ENCODE measurements at places on chromosomes 7 and 10.

DNA sequence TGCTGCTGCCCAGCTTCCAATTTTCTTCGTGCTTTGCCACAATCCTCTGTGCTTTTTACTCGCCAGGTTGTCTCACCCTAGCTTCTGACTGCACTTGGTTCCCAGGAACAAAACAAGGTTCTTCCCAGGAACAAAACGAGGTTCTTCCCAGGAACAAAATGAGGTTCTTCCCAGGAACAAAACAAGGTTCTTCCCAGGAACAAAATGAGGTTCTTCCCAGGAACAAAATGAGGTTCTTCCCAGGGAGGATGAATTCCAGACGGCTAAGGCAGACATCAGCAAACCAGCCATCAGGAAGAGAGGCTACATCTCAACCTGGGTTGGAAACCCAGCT is 41.9 kb downstream of the TNS3 start:
- no peak for DNase-seq

DNA sequence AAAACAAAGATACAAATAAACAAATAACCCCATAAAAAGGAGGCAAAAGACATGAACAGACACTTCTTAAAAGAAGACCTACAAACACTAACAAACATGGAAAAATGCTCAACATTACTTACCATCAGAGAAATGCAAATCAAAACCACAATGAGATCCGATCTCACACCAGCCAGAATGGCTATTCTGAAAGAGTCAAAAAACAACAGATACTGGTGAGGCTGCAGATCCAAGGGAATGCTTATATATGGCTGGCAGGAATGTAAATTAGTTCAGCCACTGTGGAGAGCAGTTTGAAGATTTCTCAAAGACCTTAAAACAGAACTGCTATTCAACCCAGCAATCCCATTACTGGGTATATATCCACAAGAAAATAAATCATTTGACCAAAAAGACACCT is 80.4 kb upstream of the NRP1 start:
- DNase-seq: no peak

GRCh38 chr7:132376361-132377013 is 199.8 kb downstream of the PLXNA4 start:
- no peak for DNase-seq

- DNase-seq: no peak
These were observed 223.4 kb downstream of the MGMT start for GRCh38 chr10:129690248-129691070.

GRCh38 chr7:51062222-51062987 is 254.2 kb downstream of the COBL start:
- DNase-seq: no peak

- DNase-seq: no peak
These were observed 783.2 kb upstream of the LRRN3 start for GRCh38 chr7:110307776-110308175.

DNA sequence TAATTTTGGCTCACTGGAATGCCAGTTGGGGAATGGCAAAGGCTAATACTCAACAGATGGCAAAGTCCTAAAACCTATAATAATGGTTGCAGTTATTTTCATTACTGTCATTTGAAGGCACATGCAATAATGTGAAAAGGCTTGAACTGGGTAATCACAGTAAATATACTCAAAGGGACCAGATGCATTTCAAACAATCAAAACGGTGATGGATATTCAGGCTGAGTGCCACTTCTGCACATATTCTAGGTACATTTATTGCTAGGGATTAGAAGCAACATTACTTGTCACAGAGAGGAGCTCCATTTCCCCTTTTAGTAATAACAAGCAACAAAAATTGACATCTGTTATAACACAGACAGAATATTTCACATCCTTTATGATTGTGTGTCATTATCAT is 171.8 kb downstream of the NXPH1 start:
- no peak for DNase-seq

Data from T-helper 22 cell (primary cell).